Activated T-helper 1 cell treated with Interleukin-2 at 50 U/mL for 16 hours (primary cell): ENCODE measurements at places on chromosomes 16 and 17.

GRCh38 chr17:61280338-61280737, 119.3 kb upstream of the TBX2 start:
- no peak for DNase-seq

- no peak for DNase-seq
Observed at GRCh38 chr17:1641065-1641403, 4.5 kb downstream of the SCARF1 start.

GRCh38 chr16:67919622-67920221, 11.9 kb downstream of the CTRL start:
- DNase-seq, result no peak

DNA sequence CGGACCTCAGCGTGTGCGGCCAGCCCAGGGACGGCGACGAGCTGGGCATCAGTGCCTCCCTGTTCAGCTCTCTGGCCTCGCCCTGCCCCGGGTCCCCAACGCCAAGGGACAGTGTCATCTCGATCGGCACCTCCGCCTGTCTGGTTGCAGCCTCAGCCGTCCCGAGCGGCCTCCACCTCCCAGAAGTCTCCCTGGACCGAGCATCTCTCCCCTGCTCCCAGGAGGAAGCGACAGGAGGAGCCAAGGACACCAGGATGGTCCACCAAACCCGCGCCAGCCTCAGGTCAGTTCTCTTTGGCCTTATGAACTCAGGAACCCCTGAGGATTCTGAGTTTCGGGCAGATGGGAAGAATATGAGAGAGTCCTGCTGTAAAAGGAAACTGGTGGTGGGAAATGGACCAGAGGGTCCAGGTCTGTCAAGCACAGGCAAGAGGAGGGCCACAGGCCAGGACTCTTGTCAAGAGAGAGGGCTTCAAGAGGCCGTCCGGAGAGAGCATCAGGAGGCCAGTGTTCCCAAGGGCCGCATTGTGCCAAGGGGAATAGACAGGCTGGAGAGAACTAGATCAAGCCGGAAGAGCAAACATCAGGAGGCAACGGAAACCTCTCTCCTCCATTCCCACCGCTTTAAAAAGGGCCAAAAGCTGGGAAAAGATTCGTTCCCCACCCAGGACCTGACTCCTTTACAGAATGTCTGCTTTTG, 825 bp downstream of the HASPIN start:
- no peak for DNase-seq

DNA sequence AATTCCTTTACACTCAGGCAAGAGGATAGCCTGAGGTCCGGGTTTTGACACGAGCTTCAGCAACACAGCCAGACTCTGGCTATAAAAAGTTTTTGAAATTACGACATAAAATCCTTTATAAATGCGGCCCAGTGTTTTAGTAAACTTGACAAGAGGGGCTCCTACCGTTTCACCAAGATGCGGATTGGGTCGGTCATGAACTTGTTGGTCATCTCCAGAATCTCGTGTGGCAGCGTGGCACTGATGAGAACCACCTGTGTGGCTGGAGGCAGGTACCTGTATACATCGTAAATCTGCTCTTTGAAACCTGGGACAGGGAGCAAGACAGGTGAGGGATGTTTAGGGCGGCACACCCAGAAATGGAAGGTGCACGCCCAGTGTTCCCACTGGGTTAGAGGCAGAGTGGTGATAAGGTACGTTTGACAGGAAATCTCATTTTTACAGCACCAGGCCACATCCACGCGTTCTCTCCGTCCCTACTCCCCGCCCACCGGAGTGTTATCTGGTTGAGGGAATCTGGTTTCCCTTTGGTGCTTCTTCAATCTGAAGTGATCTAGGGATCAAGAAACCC, 8.0 kb downstream of the EIF4A3 start:
- DNase-seq, result no peak
